Lung (tissue), 17 donors: ENCODE measurements at places on chromosomes 1 and 21.

- no peak for DNase-seq
These were observed 179.7 kb upstream of the HOOK1 start for GRCh38 chr1:59635097-59635496.

DNA sequence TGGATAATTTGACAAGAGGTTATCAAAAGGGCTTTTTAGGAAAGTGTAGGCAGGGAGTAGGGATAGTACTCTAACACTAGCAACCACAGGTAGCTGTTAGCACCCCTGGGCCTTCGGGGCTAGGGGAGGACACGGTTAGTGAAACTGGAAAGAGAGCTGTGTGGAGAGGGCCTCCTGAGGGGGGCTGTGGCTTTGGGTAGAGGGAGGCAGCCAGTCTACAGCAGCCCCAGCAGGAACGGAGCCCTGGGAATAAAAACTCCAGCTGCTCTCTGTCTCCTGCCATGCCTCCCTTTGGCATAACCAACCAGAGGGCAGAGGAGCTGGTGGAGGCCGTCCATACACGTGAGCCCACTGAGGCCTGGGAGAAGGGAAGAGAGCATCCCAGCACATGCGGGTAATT is 223.2 kb downstream of the FOXD2 start:
- no peak for DNase-seq

DNA sequence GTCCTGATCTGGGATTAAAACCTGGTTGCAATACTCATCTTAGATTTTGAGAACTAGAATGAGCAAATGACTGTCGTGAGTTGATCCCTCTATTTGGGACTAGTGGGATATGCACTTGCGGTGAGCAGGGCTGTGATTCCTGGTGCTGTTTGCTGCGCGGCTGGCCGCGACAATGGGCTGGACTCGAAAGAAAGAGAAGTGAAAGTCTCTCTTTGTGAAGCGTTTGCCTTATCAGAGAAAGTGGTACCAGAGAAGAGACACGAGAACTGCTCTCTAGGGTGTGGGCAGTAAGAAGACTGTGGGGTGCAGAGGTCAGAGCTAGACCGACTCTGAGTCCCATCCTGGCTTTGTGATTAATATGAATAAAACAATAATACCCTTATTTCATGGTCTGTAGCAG is 8.6 kb downstream of the ST6GALNAC3 start:
- DNase-seq: no peak

GRCh38 chr1:43367026-43367903 is 546 bp downstream of the ELOVL1 start:
- no peak for DNase-seq

DNA sequence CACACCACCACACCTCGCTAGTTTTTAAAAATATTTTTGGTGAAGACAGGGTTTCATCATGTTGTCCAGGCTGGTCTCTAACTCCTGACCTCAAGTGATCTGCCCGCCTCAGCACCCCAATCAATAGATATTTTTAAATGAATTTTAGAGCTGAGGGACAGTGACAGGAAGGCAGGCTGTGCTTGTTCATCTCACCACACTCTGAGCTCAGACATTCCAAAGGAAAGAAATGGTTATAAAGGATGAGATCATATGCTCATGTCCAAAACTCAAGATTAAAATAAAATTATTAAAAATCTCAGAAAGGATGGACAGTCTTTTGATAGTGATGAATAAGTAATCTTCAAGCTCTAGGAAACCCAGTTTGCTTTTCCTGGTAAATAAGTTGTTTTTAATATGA is 40.9 kb downstream of the L1TD1 start:
- DNase-seq: no peak

GRCh38 chr1:42189931-42190853 is 25.6 kb upstream of the GUCA2A start:
- no peak for DNase-seq

- DNase-seq: peak; percentile 95
These were observed at the start of gene ENAH for GRCh38 chr1:225652729-225653462. Gene ENAH, minus strand, starts transcription at chr1:225653123. Its CDS starts 433 bp downstream, at chr1:225652690.

DNA sequence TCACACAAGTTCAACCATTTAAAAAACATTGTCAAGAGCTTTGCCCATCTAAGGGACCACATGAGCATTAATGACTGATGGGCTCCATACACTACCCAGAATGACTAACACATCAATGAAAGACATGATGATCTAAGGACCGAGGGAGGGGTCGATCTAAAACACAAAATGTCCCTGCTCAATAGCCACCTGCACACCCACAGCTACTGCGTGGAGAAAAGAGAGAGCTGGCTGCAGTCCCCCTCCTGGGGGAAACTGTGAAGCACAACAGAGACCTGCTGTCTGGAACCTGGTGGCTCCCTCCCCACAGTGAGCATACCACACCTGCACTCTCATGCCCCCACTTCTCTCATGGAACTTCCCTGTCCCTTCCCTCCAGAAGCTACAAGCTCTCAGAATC is 130.1 kb upstream of the ERG start:
- no peak for DNase-seq

DNA sequence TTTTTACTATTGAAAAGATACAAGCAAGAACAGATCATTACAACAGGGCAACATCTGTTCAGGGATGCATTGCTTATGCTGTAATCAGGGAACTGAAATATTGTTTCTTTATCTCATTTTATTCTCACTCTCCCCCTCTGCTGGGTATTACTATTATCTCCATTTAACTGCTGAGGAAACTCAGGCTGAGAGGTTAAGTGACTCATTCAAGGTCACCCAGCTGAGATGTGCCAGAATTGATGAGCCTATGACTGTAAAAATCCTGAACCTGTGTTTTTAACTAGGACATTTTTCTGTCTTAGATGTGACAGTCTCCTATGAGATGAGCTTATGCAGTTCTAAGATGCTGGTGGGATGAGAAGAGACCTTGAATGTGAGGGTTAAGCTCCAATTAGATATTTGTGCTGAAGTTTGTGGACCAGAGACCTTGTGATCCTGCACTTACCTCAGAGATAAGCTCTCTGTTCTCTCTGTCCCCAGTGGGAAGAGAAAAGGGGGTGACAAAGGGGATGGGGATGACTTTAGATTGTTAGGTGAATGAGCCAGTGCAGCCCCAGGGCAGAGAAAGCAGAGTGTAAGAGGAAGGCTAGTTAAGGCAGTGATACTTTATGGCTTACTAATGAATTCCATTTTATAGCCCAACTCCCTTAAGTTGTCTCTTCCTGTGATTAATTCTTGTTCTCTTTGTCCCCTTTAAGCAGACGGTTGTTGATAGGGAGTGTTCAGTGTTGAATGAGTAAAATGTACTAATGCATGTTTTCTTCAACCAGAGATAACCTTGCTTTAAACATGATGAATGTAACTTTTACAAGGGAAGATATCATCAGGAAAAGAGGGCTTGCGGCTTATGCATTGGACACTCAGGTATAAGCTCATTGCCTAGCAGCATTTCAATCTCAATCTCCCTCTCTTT is 111.4 kb downstream of the HLX start:
- DNase-seq: no peak

DNA sequence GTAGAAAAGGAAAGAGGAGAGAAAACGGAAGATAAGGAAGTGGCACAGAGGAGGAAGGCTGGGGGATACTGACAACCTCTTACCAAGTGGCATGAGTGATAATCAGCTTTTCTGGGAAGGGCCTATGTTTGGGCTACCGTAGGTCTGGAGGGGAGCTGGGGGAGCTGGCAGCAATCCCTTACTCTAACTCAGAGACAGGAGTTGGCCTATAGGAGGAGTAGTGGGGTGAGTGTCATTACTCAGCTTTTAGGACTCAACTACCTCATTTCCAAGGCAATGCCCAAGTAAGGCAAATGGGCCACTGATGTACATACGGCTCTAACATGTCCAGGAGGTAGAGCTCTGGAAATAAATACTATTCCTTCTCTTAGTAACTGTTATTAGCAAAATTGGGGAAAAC is 48.7 kb upstream of the DMRTA2 start:
- DNase-seq: no peak

- DNase-seq: no peak
These were observed 54.6 kb downstream of the STXBP3 start for GRCh38 chr1:108801101-108801500.

GRCh38 chr1:2451741-2452140 is 24.3 kb upstream of the PLCH2 start:
- no peak for DNase-seq

DNA sequence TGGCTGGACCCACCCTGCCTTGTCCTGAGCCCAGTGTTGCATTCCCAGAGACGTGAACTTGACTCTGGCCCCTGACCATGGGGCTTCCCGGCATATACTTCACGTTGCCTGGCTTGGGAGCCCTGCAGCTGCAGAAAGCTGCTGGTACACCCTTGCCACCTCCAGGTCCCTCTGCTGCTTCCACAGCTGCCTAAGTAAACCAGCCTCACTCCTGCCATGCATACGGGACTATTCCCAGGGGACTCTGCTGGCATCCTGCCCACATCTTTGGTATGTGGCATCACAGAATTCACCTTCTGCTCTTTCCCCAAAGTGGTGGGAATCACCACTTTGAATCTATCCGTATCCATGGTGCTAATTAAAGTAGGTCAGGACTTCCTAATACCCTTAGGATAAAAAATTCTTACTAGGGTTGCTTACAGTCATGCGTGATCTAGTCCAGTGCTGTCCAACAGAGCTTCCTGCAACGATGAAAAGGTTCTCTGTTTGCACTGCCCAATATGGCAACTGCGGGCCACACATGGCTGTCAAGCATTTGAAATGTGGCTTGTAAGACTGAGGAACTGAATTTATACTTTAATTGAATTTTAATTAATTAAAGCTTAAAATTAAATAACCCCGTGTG is 203.0 kb downstream of the GRIK3 start:
- DNase-seq: no peak

GRCh38 chr1:239537795-239538194 is 151.4 kb downstream of the CHRM3 start:
- no peak for DNase-seq

DNA sequence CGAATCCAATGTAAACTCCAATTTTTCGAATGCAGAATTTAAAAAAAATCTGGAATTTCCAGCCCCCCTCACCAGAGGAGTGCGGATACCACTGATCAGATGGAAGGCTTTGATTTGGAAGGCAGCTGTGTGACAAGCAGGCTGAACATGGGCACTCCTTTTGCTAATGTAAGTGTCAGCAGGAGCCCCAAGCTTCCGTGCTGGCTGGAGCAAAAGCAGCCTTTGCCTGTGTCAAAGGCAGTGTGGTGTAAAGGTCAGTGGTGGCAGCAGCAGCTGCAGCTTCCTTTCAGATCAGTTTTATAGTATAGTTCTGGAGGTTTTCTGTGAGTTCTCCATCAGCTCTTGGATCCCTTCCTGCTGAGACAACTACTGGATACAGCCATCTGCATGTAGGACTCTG is 259.9 kb downstream of the CTH start:
- DNase-seq: no peak

GRCh38 chr1:159113596-159114433 is 37.2 kb upstream of the AIM2 start:
- DNase-seq: no peak

GRCh38 chr1:15322648-15323350 is 75.8 kb downstream of the FHAD1 start:
- no peak for DNase-seq

DNA sequence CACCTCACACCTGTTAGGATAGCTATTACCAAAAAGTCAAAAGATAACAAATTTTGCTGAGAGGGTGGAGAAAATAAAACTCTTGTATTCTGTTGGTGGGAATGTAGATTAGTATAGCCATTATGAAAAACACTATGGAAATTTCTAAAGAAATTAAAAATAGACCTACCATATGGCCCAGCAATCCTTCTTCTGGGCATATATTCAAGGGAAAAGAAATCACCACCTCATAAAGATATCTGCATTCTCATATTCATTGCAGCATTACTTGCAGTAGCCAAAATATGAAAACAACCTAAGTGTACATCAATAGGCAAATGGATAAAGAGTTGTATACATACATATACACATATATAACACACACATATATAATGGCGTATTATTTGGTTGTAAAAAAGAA is 791.6 kb upstream of the RGS18 start:
- no peak for DNase-seq

DNA sequence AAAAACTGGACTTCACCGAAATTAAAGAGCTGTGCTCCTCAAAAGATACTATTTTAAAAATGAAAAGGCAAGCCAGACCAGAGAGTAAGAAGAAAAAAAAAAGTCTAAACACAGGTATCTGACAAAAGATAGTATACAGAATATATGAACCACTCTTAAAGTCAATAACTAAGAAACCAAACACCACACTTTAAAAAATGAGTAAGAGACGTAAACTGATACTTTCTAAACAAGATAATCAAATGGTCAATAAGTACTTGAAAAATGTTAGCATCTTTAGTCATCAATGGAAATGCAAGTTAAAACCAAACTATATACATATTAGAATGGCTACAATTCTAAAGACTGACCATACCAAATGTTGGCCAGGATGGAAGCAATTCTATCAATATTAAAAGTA is 77.6 kb downstream of the EVI5 start:
- no peak for DNase-seq

GRCh38 chr21:36852864-36853263 is 113.6 kb downstream of the HLCS start:
- DNase-seq: no peak

GRCh38 chr1:24903560-24903954 is 26.5 kb downstream of the RUNX3 start:
- DNase-seq: no peak

- DNase-seq: peak; percentile 34
These were observed 1.5 kb downstream of the FABP3 start for GRCh38 chr1:31371121-31371959.

GRCh38 chr1:19668888-19669287 is 4.2 kb downstream of the HTR6 start:
- DNase-seq: no peak

DNA sequence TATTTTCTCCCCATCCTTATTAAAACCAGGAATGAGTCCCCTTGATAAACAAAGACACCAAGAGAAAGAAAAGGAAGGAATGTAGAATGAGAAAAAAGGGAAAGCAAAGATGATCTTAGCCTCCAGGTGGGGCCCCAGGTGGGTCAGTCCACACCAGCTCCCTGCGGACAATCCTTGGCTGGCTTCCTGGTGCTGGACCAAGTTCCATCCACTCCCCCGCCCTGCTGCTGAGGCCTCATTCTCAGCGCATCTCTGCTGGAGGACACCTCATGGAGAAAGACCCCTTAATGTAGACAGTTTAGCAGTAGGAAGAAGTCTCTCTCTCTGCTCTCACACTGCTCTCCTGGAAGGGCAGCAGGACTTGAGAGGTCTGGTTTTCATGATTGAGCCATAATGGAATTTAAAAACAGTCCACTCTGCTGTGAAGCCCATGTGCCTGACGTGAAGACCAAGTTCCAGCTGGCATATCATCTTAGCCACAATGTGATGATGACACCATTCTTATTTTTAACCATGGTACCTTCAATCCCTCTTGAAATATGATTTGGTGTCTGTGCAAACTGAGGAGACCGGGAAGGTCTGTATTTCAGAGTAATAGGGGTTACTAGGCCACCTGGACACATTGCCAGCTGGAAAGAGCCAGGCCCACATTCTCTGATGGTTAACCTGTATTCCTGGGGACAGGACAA is 83.1 kb downstream of the WLS start:
- no peak for DNase-seq
